A673 (cell line): ENCODE measurements at places on chromosomes 12 and 14. TPM values are rescaled to one million over a fixed set of nuclear protein-coding genes. Genes with fewer than 3 reads are reported as not detected.

- no peaks in the 10 kb centered on the region for H3K27me3 ChIP-seq
- DNase-seq, result no peak
- no peak overlapping the region for H3K4me3 ChIP-seq
- H3K4me1 ChIP-seq, result no peaks in the 10 kb centered on the region
These were observed 44.8 kb downstream of the ARHGAP5 start for GRCh38 chr14:32121948-32122347.

Gene PMCH
- not detected in 2 replicates for total RNA-seq

Gene SCNN1A
- not detected in 2 replicates for total RNA-seq

Gene MGAT4C
- 10.3 and 15.8 TPM in 2 replicates for total RNA-seq

Gene ACSS3
- 7.7 and 10.3 TPM in 2 replicates for total RNA-seq

DNA sequence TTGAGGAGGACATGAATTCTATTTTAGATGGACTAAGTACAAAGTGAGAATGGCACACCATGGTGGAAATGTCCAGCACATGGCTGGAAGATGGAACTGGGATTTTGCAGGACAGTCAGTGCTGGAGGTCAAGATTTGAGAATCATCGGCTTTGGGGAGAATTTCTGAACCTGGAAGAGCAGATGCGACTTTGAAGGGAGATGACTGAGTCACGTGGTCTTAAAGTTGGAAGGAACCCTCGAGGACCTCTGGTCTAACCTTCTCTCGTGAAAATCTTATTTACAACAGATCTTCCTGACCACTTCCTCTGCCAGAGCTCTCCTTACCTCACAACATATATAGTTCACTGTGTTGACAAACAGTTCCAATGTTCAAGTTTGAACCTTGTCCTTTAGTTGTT lies 415.4 kb downstream of the ATP23 start:
- no peaks in the 10 kb centered on the region for H3K27me3 ChIP-seq
- no peak overlapping the region for H3K4me3 ChIP-seq
- H3K4me1 ChIP-seq, result no peaks in the 10 kb centered on the region

GRCh38 chr12:53953831-53954693 lies 641 bp upstream of the HOXC12 start:
- H3K27me3 ChIP-seq, result peaks cover 6% of the 10 kb centered on the region
- no peak overlapping the region for H3K27ac ChIP-seq
- H3K4me3 ChIP-seq, result peak overlapping the region; percentile 62
- H3K36me3 ChIP-seq, result no peaks in the 10 kb centered on the region

GRCh38 chr12:49330032-49330619 lies 6.9 kb downstream of the C1QL4 start:
- DNase-seq, result no peak
- H3K27me3 ChIP-seq, result no peaks in the 10 kb centered on the region
- peaks cover 52% of the 10 kb centered on the region for H3K36me3 ChIP-seq
- H3K27ac ChIP-seq, result no peak overlapping the region
- H3K4me1 ChIP-seq, result no peaks in the 10 kb centered on the region
- H3K4me3 ChIP-seq, result no peak overlapping the region

Gene ADAMTS20
- 0.17 and 0.28 TPM in 2 replicates for total RNA-seq

Gene SIX6
- 0.13 and 0.28 TPM in 2 replicates for total RNA-seq

GRCh38 chr12:6745741-6746525 lies 7.0 kb downstream of the MLF2 start:
- H3K4me3 ChIP-seq, result no peak overlapping the region
- no peak overlapping the region for H3K27ac ChIP-seq
- DNase-seq, result no peak
- peaks cover 49% of the 10 kb centered on the region for H3K36me3 ChIP-seq

GRCh38 chr12:90303771-90304170 lies 595.1 kb upstream of the ATP2B1 start:
- no peak overlapping the region for H3K4me3 ChIP-seq
- H3K27me3 ChIP-seq, result no peaks in the 10 kb centered on the region
- no peaks in the 10 kb centered on the region for H3K36me3 ChIP-seq
- no peak overlapping the region for H3K27ac ChIP-seq
- no peak for DNase-seq

Gene TMPRSS12
- total RNA-seq, result not detected in 2 replicates
